ENCODE measurements at places on chromosomes 4 and X.

DNA sequence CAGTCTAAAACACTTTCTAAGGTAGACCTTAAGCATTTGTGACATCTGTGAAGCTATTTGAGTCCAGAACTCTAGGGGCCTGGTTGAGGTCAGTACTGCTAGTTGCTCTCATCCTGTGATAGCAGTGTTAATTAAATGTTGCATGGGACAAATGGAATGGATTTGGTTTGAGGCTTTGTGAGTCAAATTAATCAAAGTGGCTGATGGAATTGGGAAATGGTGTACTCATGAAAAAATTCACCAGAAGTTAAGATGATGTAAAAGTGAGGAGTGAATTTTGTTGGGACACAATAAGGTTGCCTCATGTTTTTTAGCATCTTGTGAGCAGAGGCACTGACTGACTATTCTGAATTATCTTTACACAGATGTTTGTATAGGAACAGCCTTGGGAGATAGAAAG is 99.2 kb upstream of the ARSJ start:
- DNase-seq, result no peak

DNA sequence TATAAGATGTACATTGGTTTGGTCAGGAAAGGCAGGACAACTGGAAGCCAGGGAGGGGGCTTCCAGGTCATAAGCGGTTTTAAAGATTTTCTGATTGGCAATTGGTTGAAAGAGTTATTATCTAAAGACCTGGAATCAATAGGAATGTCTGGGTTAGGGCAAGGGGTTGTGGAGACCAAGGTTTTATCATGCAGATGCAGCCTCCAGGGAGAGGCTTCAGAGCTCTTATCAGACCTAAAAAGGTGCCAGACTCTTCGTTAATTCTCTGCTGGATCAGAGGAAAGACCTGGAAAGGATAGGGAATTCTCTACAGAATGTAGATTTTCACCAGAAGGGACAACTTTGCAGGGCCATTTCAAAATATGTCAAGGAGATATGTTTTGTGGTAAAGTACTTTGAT is 62.8 kb downstream of the BEX3 start:
- no peak for DNase-seq

GRCh38 chrX:45850775-45851433 is 650.2 kb upstream of the DIPK2B start:
- DNase-seq, result no peak

DNA sequence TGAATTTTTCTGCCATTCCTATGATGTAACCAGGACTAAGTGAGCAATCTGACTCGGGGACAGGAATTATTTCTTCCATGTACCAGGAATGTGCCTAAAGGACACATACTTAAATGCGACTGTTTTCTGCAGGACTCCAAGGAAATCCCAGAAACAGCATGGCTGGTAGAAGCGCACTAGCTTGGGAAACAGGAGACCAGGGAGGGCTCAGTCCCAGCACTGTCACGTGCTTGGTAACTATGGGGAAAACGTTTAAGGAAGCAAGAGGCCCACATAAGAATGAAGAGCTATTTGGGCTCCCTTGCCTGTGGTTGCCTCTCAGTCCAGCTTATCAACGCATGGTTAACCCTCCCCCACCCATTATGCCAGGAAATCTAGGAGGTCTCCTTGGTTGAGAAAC is 19.6 kb downstream of the MPP1 start:
- no peak for DNase-seq

DNA sequence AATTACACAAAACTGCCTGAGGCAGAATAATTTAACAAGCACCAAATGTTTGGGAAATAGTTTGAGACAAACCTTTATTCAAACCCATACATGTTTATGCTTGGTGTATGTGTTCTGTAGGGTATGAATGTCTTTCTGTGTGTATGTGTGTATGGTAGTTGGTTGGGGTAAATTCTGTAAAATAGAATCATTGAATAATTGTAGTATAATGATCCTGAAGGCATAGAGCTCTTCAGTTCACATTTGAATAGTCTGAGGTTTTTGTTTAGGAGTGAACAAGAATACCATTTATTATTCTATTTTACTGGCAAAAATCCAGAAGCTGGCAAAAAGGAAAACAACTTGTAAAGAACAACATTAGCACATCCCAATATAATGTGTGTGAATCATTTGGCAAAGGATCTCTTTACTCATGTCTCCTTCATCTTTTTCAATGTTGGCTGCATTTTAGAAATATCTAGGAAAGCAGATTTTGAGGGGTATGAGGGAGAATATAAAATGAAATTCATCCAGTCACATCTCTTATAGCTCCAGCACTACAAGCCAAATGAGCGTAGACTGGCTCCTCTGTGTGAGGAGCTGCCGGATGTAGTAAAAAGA is 360.0 kb downstream of the CHIC1 start:
- DNase-seq, result no peak
